Activated CD4-positive, alpha-beta memory T cell treated with anti-CD3 and anti-CD28 coated beads, Interleukin-2, amount 10 ng/mL, durations not matched to agents 7 days and 5 days (primary cell): ENCODE measurements at places on chromosomes 5 and 9. TPM values are rescaled to one million over a fixed set of nuclear protein-coding genes. Genes with fewer than 3 reads are reported as not detected.

MED7 gene
- total RNA-seq: 16.8 TPM

DNA sequence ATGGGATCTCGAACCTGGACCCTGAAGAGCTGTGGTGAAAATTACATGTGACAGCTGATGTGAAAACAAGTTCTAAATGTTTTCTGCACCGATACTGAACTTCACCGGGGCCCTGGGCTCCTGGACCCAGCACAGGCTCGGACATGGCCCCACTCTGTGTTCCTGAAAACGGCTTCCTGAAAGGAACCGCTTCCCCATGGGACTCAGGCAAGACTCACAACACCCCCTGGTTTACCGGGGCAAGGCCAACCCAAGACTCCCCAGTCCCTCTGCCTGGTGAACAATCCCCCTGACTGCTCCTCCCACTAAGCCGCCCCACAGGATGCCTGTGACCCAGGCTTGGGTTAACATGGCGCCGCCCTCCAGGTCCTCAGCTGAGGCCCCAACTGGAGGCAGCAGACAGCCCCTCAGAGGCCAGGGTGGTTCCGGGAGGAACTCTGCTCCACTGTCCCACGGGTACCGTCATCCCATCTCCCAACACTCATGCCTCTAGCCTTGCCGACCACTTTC lies 124.5 kb upstream of the FOXD4L5 start:
- H3K27ac ChIP-seq: no peak overlapping the region
- H3K4me1 ChIP-seq: no peaks in the 10 kb centered on the region
- DNase-seq: no peak
- peaks cover 3% of the 10 kb centered on the region for H3K36me3 ChIP-seq

DNA sequence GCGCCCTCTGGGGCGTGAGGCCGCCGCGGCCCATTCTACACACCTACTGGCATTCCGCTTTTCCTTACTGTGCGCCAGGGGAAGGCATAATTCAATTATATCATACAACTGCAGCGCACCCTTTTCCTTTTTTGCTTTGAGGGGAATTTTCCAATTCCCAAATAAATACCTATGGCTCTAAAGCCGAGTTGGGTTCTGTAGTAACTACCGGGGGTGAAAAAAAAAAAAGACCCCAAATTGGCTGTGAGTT lies 34.1 kb upstream of the NFIB start:
- no peaks in the 10 kb centered on the region for H3K4me1 ChIP-seq
- no peak overlapping the region for H3K27ac ChIP-seq
- DNase-seq: no peak
- H3K36me3 ChIP-seq: no peaks in the 10 kb centered on the region
- H3K27me3 ChIP-seq: peaks cover 52% of the 10 kb centered on the region

GRCh38 chr9:109590966-109591365 lies 92.9 kb upstream of the PTPN3 start:
- H3K27ac ChIP-seq: no peak overlapping the region
- H3K4me3 ChIP-seq: no peak overlapping the region
- H3K36me3 ChIP-seq: no peaks in the 10 kb centered on the region
- peaks cover 2% of the 10 kb centered on the region for H3K27me3 ChIP-seq
- DNase-seq: no peak

MSX2 gene
- total RNA-seq: not detected

DNA sequence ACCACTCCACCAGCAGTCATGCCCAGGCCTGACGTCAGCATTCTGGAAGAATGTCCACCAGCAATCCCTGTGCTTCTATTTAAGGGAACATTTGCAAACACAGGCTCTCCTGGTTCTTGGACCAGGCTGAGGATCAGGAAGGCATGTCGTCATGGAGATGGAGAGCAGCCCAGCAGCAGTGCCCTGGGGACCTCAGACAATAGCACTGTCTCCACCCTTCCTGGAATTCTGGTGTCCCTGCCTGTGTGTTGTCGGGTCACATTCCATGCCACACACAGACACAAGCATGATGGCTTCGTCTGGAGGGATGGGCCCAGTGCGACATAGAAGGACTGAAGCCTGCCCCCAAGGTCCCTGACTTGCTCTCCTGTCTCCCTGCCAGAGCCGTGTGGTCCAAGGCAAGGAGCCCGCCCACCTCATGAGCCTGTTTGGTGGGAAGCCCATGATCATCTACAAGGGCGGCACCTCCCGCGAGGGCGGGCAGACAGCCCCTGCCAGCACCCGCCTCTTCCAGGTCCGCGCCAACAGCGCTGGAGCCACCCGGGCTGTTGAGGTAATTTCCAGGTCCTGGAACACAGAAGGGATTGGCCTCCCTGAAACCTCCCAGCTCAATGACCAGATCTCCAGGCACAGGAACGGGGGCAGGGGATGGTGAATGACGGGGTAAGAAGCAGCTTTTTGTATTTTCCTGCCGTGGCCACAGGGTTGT lies 43.8 kb downstream of the STOM start:
- no peak overlapping the region for H3K4me3 ChIP-seq
- no peaks in the 10 kb centered on the region for H3K27me3 ChIP-seq
- H3K27ac ChIP-seq: no peak overlapping the region
- peaks cover 23% of the 10 kb centered on the region for H3K4me1 ChIP-seq
- H3K36me3 ChIP-seq: peaks cover 7% of the 10 kb centered on the region
- DNase-seq: no peak

DNA sequence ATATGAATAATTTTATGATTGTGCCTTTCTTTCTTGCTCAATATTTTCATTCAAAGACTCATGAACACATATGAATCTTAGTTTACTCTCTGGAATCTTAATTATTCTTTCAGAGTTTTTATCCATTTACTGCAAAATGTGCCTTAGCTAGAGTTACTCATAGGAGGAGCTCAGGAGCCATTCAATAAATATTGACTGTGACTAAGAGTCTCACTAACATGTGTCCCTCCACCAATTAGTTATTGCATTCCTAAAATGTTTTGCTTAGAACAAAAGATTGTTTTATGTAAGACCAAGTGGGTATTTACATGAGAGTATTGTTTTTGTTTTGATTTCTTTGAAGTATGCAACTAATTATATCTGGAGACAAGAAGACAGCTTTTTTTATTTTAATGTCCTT lies 218.4 kb upstream of the MAST4 start:
- H3K27ac ChIP-seq: no peak overlapping the region
- DNase-seq: no peak
- no peak overlapping the region for H3K4me3 ChIP-seq
- no peaks in the 10 kb centered on the region for H3K4me1 ChIP-seq
- H3K27me3 ChIP-seq: peaks cover 6% of the 10 kb centered on the region

FGF10 gene
- total RNA-seq: not detected

- no peaks in the 10 kb centered on the region for H3K4me1 ChIP-seq
- no peak for DNase-seq
- no peak overlapping the region for H3K27ac ChIP-seq
Measured at GRCh38 chr5:2266641-2267240, 384.0 kb upstream of the IRX4 start.

CDH12 gene
- not detected for total RNA-seq

DNA sequence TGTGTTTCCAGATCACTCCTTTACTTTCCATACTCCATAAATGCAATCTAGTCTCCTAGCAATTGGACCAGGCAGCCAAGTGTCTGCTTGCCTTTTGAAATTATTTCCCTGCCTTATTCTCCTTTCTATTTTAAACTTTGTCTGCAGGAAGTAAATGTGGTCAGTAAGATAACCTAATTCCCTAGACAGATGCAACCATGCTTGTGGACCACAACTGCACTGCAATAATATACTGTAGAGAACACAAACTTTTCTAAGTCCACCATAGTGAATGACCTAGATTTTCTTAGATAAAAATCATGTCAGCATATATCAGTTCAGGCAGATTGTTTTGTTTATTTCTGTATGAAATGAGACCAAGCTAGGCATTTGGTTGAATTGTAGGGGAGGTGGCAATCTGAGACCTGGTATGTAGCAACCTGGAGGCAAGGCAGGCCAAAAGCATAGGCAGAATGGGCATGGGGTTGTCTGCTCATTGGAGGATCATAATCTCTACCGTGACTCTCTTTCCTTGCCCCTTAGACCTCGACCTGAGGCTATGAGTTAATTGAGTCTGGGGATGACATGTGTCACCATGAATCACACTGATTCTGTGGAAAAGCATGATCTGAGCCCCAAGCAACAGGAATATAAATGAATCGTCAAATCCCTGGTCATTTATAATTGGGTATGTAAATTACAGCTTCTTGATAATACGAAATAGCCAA lies 20.7 kb downstream of the ACTL7B start:
- H3K36me3 ChIP-seq: no peaks in the 10 kb centered on the region
- no peak overlapping the region for H3K4me3 ChIP-seq
- H3K27me3 ChIP-seq: no peaks in the 10 kb centered on the region
- peaks cover 7% of the 10 kb centered on the region for H3K4me1 ChIP-seq
- H3K27ac ChIP-seq: no peak overlapping the region
- no peak for DNase-seq

- no peak for DNase-seq
- no peak overlapping the region for H3K4me3 ChIP-seq
- H3K4me1 ChIP-seq: no peaks in the 10 kb centered on the region
- no peaks in the 10 kb centered on the region for H3K36me3 ChIP-seq
- H3K27me3 ChIP-seq: no peaks in the 10 kb centered on the region
Measured at GRCh38 chr5:2906302-2907090, 155.0 kb upstream of the IRX2 start.

DNA sequence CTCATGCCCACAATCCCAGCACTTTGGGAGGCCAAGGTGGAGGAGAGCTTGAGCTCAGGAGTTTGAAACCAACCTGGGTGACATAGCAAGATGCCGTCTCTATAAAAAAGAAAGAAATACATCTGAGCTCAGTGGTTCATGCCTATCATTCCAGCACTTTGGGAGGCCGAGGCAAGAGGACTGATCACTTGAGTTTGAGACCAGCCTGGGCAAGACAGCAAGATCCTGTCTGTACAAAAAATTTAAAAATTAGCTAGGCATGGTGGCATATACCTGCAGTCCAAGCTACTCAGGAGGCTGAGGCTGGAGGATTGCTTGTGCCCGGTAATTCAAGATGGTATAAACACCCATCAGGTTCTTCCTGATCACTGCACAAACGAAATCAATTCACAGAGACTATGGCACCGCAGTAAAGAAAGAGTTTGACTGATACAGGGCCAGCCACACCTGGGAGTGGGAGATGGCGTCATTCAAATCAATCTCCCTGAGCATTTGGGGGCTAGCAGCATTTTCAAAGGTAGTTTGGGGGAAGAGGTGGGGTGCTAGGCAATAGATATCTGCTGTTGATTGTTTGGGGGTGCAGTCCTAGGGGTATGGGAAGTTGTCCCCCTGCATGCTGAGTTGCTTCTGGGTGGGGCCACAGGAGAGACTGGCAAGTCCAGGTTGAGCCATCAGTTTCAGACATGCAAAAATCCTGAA lies 169.2 kb downstream of the TTC39B start:
- no peaks in the 10 kb centered on the region for H3K27me3 ChIP-seq
- no peak for DNase-seq
- H3K36me3 ChIP-seq: no peaks in the 10 kb centered on the region
- peaks cover 14% of the 10 kb centered on the region for H3K4me1 ChIP-seq
- no peak overlapping the region for H3K27ac ChIP-seq
- no peak overlapping the region for H3K4me3 ChIP-seq

- peak overlapping the region; percentile 95 for H3K4me3 ChIP-seq
- peak overlapping the region; percentile 97 for H3K27ac ChIP-seq
- peaks cover 54% of the 10 kb centered on the region for H3K4me1 ChIP-seq
Measured at GRCh38 chr9:75085640-75086039, 2.3 kb downstream of the NMRK1 start.

GRCh38 chr9:69174616-69175463 lies 763 bp downstream of the TJP2 start:
- H3K27me3 ChIP-seq: peaks cover 12% of the 10 kb centered on the region
- peak overlapping the region; percentile 82 for H3K4me3 ChIP-seq
- H3K36me3 ChIP-seq: peaks cover 2% of the 10 kb centered on the region
- H3K27ac ChIP-seq: peak overlapping the region; percentile 44

SCGB3A2 gene
- total RNA-seq: not detected

DNA sequence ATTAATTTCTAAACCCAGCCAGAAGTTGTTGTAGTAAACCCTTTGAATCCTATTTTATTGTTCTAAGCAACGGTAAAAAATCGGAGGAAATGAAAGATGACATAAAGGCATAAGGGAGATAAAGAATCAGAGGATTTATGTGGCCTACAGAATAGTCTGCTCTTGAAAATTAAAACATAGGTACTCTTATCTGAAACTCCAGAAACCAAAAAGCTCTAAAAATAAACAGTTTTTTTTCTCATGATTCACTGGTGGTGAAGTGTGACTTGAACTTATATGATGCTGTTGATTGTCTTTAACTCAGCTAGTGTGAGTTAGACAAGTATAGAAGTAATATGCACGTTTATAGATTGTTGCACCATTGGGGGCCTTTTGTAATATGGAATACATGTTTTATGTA lies 80.3 kb downstream of the HSD17B4 start:
- H3K4me3 ChIP-seq: no peak overlapping the region
- H3K36me3 ChIP-seq: peaks cover 3% of the 10 kb centered on the region
- DNase-seq: no peak
- H3K27ac ChIP-seq: no peak overlapping the region
- H3K27me3 ChIP-seq: no peaks in the 10 kb centered on the region

- DNase-seq: no peak
- H3K4me3 ChIP-seq: no peak overlapping the region
- peaks cover 5% of the 10 kb centered on the region for H3K4me1 ChIP-seq
- no peak overlapping the region for H3K27ac ChIP-seq
- H3K36me3 ChIP-seq: no peaks in the 10 kb centered on the region
Measured at GRCh38 chr9:4349816-4350418, 50.0 kb upstream of the GLIS3 start.

GRCh38 chr9:89696780-89697179 lies 92.0 kb downstream of the GADD45G start:
- H3K36me3 ChIP-seq: peaks cover 18% of the 10 kb centered on the region
- H3K4me1 ChIP-seq: peaks cover 62% of the 10 kb centered on the region
- H3K27me3 ChIP-seq: no peaks in the 10 kb centered on the region
- H3K27ac ChIP-seq: no peak overlapping the region

- no peak overlapping the region for H3K27ac ChIP-seq
- H3K4me1 ChIP-seq: peaks cover 3% of the 10 kb centered on the region
- DNase-seq: no peak
- no peak overlapping the region for H3K4me3 ChIP-seq
- H3K36me3 ChIP-seq: no peaks in the 10 kb centered on the region
Measured at GRCh38 chr5:175734016-175734415, 76.1 kb downstream of the HRH2 start.

GRCh38 chr9:686321-686813 lies 155.1 kb upstream of the DMRT1 start:
- peaks cover 5% of the 10 kb centered on the region for H3K27me3 ChIP-seq
- H3K27ac ChIP-seq: no peak overlapping the region
- H3K4me1 ChIP-seq: no peaks in the 10 kb centered on the region
- DNase-seq: no peak

GRCh38 chr9:111078391-111079038 lies 40.2 kb upstream of the LPAR1 start:
- no peaks in the 10 kb centered on the region for H3K4me1 ChIP-seq
- no peaks in the 10 kb centered on the region for H3K36me3 ChIP-seq
- no peak overlapping the region for H3K4me3 ChIP-seq
- no peak for DNase-seq

DNA sequence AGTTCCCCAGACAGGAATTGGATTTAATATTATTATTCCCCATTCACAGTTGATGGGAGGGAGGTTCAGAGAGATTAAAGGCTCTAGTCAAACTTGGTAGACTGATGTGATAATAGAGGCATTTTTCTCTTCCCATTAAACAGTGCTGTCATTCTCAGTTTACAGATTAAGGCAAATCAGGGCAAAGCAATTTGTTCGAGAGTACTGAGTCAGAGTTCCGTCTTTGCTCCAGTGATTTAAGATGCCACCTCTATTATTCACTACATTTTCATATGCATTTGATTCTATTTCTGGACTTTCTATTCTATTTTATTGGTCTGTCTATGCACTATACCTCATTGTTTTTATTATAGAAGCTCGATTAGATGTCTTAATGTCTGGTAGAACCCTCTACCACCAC lies 201.0 kb upstream of the RAI14 start:
- H3K4me3 ChIP-seq: no peak overlapping the region
- H3K27ac ChIP-seq: no peak overlapping the region
- no peaks in the 10 kb centered on the region for H3K4me1 ChIP-seq
- peaks cover 7% of the 10 kb centered on the region for H3K27me3 ChIP-seq
